ENCODE measurements at places on chromosomes 16 and 17. TPM values are rescaled to one million over a fixed set of nuclear protein-coding genes. Genes with fewer than 3 reads are reported as not detected.

- peak; percentile 26 for DNase-seq
Measured at GRCh38 chr17:2935632-2936031, 127.8 kb downstream of the OR1D5 start.

- DNase-seq, result no peak
Measured at GRCh38 chr17:59617156-59617732, 2.5 kb upstream of the CLTC start.

ALOX15B gene
- under 0.01 TPM for total RNA-seq

DNA sequence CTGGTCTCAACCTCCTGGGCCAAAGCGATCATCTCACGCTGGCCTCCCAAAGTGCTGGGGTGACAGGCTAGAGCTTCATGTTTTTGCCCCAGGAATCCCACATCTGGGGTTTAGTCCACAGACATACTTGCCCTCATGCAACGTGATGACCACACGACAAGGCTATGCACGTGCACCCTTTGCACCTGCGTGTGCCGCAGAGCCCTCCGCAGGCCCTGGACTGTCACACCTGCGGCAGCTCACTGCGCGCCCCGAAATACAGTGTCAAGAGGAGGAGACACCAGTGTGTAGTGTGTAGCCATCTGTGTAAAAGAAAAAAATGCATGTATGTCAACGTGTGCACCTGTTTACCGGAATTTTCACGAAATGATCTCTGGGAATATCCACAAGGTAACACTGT lies 3.5 kb upstream of the MYADML2 start:
- DNase-seq, result no peak

GRCh38 chr17:80599546-80600305 lies 55.1 kb downstream of the RPTOR start:
- no peak for DNase-seq

- DNase-seq, result peak; percentile 34
Measured at GRCh38 chr17:82201498-82201910, 11.1 kb downstream of the CCDC57 start.

- DNase-seq, result no peak
Measured at GRCh38 chr17:72397223-72397667, 276.4 kb downstream of the SOX9 start.

GNAO1 gene
- not detected for total RNA-seq

DNA sequence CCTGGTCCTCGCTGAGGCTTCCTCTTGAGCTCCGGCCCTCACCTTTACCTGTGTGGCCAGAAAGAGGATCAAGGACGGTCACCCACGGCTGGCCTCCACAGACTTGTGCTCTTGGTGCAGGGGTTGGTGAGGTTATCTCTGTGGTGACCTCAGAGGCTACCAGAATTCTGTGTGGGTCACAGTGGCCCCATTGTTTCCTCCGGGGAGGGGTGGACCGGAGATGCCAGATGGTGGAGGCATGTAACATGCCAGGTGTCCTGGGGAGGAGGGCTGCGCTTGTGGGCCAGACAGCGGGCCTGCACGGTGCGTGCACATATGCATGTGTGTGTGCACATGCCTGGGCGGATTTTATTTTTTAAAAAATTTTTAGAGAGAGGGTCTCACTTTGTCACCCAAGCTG lies 6.3 kb downstream of the SGCA start:
- DNase-seq, result peak; percentile 15

- no peak for DNase-seq
Measured at GRCh38 chr17:4032738-4033137, 68.5 kb upstream of the ATP2A3 start.

DNA sequence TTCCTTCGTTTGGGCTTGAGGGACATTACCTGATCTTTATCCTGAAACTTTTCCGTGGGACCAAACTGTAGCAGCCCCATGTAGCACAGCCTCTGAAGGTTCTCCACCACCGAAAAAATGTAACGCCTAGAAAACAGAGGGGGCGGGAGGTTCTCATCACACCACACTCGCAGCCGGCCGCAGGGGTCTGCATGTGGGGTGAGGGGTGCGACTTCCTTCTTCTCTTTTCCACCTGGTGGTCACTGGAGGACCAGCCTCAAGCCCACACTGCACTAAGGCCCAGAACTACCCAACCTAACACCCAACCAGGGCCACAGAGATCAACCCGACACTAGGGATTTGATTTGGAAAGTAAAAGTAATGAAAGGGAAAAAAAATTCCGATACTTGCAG lies 57.1 kb downstream of the GTF3C1 start:
- peak; percentile 9 for DNase-seq

GRCh38 chr16:69171325-69172084 lies 15.5 kb upstream of the SNTB2 start:
- DNase-seq, result peak; percentile 83

WNT9B gene
- 0.36 TPM for total RNA-seq

DNA sequence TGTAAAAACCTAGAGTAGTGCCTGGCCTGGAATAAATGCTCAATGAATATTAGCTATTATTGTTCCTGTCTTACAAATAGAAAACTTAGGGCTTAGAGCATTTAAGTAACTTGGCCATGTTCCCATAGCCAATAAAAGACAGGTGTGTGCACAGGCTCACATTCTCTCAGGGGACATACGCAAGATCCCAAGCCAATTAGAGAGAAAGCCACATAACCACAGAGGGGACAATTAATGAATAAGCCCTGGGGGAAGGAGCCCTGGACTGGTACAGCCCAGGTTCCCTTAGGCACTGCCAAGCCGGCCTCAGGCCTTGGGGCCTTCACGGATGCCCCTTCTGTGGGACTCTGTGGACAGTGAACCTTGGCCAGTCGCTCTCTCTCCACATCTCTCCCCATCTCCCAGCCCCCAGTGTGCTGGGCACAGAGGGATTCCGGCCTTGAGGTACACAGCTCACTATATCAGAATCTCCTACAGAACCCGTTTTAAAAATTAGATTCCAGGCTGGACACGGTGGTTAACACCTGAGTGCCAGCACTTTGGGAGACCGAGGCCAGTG lies 27.3 kb upstream of the ABCC12 start:
- DNase-seq, result no peak

All from osteoblast (primary cell).